CD4-positive, alpha-beta T cell treated with Interleukin-4 for 1 hour (primary cell): ENCODE measurements at places on chromosomes 3 and 15.

DNA sequence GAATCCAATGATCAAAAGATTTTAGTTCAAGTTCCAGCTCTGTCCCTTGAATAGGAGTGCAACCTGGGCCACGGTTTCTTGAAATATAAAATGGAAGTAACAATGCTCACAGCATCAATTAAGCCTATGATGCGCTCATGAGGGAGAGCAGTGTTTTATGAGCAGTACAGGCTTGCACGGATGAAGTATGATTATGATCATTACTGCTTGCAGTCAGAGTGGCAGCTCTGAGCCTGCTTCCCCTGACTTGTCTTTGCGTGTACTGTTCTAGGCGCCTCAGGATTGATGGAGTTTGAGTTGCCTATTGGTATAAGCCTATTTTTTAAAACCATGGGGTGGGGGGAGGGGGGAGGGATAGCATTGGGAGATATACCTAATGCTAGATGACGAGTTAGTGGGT lies 37.0 kb downstream of the ITGB5 start:
- no peak for DNase-seq

DNA sequence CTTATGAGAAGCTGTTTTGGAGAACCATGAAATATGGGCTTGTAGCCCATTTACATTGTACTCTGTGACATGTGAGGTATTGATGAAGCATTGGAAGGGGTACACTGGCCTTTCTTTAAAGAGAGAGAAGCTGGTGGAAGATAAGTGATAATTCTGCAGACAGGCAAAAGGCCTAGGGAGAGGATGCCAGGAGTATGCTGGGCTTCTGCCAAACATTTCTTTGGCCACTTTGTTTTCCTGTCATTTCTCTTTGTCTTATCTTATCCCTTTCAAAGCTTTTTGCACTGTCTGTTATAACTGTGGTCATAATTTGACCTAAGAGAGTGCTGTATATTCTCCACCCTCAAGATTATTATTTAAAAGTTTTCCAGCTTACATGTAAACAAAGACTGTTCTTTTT lies 109.6 kb upstream of the SEMA6D start:
- DNase-seq, result no peak

GRCh38 chr15:38252481-38253350 lies at the start of gene SPRED1:
Gene SPRED1 (plus strand): TSS chr15:38252836. CDS start chr15:38253186, 350 bp downstream.
- no peak for DNase-seq

- no peak for DNase-seq
These were observed 52.7 kb downstream of the MITF start for GRCh38 chr3:69791919-69792399.

- DNase-seq, result no peak
These were observed 87.1 kb downstream of the DNAJB8 start for GRCh38 chr3:128379367-128380160.

DNA sequence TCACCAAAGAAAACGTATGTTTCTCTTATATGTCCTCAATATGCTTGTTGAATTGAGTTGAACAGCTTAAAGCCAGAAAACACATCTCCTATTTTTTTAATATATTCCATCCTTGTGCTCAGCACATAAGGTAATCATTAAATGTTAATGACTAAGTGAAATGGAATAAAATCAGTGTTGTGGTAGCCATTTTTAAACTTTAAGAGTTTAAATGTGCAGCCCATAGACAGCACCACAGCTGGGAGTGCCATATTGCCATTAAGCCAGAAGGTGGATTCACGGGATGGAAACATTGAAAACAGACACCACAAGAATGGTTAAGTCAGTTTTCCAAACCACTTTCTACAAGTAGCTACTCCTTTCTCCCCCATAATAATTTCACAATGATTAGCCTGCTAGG lies 76.8 kb upstream of the C15orf61 start:
- no peak for DNase-seq
